ENCODE measurements at places on chromosomes 16 and 17.

DNA sequence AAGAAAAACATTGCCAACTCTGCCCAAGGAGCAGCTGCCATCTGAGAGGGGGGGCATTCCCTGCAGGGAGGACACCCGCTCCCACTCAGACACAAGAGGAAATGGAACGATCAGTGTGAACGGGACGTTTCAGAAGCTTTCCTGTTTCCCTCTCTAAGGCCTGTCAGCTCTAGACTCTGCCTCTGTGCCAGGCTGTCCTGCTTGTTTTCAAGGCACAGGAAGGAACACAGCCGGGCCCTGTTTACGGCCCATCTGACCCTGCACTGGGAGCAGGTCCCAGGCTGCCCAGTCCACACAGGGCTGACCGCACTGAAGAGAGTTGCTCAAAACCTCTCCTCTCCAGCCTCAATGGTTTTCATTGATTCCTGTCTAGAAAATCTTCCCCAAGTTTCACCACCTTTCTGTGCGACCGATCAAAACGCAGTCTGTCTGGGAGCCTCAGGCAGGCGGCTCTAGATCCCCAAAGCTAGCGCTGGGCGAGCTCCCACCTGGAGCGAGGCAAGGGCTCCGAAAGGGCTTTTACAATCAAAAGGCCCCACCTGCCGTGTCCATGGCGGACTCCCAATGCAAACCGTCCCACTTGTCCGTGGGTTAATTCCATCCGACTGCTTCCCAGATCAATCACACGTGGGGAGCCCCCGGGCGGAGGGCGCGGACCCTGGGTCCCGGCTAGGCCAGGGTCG lies 1.5 kb downstream of the PIEZO1 start:
- DNase-seq = no peak

GRCh38 chr17:44024853-44025252 lies 10.1 kb upstream of the TMEM101 start:
- no peak for DNase-seq

DNA sequence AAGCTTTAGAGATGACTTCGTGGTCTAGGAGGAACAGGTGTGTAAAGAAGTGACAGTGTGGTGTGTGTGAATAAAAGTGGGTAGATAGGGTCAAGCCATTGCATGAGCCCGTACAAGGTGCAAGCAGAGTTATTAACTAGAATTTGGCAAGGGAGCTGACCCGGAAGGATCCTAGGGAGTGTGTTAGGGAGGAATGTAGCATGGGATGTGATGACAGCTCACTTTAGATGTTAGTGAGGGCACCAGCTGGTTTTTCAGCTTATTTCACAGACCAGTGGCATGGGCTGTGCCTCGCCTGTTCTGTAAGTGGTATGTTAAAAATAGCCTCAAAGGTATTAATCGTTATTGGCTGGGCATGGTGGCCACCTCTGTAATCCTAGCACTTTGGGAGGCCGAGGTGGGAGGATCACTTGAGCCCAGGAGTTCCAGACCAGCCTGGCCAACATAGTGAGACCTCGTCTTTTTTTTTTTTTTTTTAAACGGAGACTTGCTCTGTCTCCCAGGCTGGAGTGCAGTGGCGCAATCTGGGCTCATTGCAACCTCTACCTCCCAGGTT lies 8.3 kb downstream of the ANKRD40CL start:
- DNase-seq = no peak

DNA sequence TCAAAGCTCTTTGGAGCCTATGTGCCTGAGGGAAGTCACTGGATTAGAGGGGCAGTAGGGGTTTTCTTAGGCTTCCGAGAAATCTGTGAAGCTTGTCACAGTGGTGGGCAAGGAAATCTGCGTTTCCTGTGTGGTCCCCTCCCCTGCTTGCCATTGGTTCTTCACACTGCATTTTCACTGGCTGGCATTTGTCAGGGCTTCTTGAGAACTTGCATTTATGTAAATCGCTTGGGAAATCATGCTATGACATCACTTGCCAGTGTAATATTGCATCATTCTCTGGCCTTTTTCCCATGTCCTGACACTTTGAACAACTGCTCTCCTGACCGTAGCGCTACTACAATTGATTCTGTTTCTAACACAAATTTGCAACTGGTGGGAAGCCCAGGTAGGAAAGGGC lies 1.8 kb downstream of the CACNG3 start:
- DNase-seq = no peak

DNA sequence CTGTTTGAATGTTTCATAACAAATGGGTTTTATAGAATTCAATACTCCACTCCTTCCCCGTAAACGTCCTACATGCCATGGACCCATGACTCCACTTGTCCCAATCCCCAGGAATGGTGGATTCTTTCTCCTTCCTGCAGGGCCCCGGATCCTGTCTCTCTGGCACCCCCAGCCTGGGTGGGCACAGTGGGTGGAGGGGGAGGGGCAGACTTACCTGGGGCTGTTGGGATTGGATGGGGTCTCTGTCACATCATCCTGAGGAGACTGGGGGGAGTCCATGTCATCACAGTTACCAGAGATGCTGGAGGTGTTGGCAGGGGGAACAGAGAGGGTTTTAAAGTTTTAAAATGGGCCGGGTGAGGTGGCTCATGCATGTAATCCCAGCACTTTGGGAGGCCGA lies 13.2 kb downstream of the TRPV3 start:
- no peak for DNase-seq

GRCh38 chr16:85461814-85462713 lies 151.1 kb upstream of the GSE1 start:
- no peak for DNase-seq

- no peak for DNase-seq
Measured at GRCh38 chr17:79565606-79566250, 45.1 kb downstream of the RBFOX3 start.

DNA sequence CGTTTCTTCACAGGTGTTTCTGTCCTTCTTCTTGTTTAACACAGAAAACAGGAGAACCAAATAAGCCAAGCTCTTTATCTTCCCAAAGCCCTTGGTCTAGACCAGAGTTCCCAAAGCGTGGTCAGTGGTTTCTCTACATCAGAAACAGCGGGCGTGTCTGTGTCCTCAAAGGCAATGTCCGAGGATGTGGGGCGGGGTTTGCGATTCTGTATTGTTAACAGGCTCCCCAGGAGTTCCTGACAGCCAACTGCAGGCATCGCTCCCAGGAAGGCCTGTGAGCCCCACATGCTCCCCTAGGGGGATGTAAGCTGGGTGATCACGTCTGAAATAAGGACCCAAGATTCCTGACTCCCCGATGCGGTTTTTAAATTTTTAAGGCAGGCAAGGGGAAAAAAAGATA lies 28.4 kb upstream of the SLC25A19 start:
- DNase-seq = no peak

GRCh38 chr16:54766355-54766754 lies 164.3 kb upstream of the IRX5 start:
- no peak for DNase-seq

DNA sequence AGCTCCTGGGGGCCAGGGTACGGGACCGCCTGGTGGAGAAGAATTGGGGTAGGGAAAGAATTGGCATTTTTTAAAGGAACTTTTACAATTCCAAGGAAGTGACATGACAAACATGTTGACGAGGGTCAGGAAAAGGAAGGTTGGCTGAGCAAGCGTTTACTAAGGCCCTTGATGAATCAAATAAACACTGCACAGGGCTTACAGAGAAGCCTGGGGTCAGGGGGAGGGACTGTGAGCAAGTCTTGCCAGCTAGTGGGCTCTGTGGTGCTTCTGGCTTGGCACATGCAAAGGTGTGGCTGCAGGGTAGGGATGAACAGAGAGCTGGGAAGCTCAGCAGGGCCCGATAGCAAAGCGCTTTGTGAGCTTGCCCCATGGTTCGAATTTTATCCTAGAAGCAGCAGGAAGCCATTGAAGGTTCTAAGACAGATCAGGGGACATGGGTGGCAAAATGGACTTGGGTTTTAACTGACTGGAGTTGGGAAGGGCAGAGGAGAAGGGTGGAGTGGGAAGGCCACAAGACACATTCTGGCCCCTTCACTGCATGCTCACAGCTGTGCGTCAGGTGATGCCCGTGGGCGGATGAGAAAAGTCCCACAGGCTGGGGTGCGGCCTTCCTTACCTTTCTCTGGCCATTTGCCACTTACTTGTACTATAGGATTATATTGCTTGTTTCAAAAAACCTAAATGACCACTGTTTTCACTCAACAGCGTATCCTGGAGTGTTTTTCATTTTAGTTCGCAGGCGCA lies 117.8 kb downstream of the SOCS1 start:
- DNase-seq = no peak

GRCh38 chr17:9409878-9410277 lies 165.7 kb downstream of the STX8 start:
- no peak for DNase-seq

DNA sequence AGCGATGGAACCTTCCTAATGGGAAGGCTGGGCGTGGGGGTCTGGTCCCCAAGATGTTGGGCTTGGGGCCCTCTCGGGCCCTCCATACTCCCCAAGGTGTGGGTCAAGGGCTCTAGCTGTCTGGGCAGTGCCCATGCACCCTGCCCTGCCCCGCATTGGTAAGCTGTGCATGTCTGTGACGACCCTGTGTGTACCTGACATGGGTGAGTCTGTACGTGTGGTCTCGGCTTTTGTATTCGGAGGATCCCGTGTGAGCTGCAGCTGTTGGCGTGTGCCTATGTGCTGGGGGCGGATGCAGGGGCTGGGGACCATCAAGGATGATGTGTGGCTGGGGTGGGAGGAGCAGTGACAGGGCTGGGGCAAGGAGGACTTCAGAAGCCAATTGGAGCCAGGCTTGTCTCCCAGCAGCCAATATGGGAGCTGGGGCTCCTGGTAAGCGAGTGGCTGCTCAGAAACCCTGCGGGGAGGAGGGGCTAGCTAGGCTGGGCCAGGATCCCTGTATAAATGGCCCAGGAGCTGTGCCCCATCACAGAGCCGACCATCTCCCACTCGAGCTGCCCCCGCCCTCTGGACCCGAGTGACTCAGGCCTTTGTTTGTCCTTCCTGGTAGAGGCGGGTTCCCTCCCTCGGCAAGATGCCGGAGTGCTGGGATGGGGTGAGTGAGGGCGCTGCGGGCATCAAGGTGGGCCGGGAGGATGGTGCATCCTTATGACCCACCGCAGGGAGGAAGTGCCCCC lies at the start of gene NDRG4:
Gene NDRG4, plus strand, starts transcription at position 529 of the 737 bp plus-strand sequence. Its CDS starts 106 bp downstream, at position 635.
- DNase-seq = peak; percentile 83

GRCh38 chr17:10683853-10684252 lies 13.5 kb downstream of the SCO1 start:
- peak; percentile 30 for DNase-seq

DNA sequence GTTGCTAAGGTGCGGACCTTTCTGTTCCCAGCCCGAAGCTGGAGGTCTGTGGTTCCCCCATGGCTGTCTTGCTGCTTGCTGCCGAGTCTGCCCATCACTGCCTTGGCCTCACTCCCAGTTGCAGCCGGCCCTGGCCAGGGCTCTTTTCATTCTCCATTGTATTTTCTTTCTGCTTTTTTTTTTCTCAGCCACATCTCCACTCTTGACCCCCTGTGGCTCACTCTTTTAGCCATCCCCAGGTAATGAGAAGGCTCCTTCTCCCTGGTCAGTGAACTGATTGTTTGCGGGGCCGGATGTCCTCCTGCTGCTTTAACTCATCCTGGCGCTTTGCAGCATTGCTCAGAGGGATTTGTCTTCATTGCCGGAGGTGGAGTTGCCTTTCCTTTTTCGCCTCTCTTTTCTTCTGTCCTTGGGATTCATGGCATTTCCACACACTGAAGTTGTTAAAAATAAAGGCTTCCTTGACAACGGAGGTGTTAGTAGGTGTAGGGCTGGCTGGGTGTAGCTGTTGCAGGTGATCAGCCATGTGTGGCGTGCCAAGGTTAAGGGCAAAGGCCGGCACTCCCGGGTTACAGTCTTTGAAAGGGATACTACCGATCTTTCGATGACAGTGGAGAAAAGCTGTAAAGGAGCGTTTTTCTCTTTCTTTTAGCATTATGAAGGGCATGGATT lies 34.1 kb downstream of the MAP2K6 start:
- no peak for DNase-seq

GRCh38 chr16:85554114-85554888 lies 58.8 kb upstream of the GSE1 start:
- peak; percentile 44 for DNase-seq

GRCh38 chr17:9843152-9844010 lies 17.7 kb downstream of the GLP2R start:
- peak; percentile 54 for DNase-seq

GRCh38 chr16:58088091-58088490 lies 41.1 kb downstream of the CFAP20 start:
- DNase-seq = no peak

DNA sequence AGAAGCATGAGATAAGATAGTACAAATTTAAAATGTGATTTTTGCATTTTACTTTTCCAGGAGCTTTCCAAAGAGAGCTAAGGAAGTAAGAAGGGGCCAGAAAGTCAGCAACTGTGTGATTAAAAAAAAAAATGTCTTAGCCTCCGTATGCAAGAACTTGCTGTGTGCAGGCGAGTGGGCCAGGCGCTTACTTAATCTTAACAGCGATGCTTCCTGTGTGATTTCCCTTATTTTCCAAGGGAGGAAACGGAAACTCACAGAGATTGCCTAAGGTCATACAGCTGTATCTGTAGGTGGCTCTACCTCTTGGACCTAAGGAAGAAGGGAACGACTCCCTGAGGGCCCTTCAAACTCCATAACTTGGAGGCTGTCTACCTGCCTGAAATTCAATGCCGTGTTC lies 11.1 kb downstream of the HS3ST3B1 start:
- no peak for DNase-seq

- no peak for DNase-seq
Measured at GRCh38 chr16:17170435-17170834, 300.3 kb downstream of the XYLT1 start.

- DNase-seq = no peak
Measured at GRCh38 chr17:29596811-29597210, 3.9 kb downstream of the ANKRD13B start.

- DNase-seq = no peak
Measured at GRCh38 chr17:45950888-45951287, 48.2 kb upstream of the STH start.

DNA sequence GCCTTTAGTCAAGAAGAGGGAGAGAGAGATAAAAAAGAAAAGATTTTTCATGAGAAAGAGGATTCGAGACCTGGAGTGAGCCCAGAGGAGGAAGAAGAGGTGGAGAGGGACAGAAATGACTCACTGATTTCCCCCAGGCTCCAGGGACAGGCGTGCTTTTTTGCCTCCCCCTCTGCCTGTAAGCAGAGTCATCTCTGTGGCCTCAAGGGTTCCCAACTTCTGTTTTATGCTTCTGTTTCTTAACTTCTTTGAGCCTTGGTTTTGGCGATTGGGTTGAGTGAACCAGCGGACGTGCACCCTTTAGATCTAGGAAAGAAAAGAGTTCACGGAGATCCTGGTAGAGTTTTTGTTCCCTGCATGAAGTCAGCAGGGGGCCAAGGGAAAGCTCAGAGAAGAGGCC lies 147.9 kb upstream of the NOL11 start:
- DNase-seq = no peak

- DNase-seq = no peak
Measured at GRCh38 chr17:72121164-72122009, 567 bp downstream of the SOX9 start.

GRCh38 chr16:22174642-22175041 lies 12.3 kb downstream of the SDR42E2 start:
- DNase-seq = no peak

- no peak for DNase-seq
Measured at GRCh38 chr17:58283674-58284612, 3.2 kb upstream of the MPO start.
